Progenitor cell of endocrine pancreas (in vitro differentiated cells): ENCODE measurements at places on chromosomes 5 and 9. TPM values are rescaled to one million over a fixed set of nuclear protein-coding genes. Genes with fewer than 3 reads are reported as not detected.

DNA sequence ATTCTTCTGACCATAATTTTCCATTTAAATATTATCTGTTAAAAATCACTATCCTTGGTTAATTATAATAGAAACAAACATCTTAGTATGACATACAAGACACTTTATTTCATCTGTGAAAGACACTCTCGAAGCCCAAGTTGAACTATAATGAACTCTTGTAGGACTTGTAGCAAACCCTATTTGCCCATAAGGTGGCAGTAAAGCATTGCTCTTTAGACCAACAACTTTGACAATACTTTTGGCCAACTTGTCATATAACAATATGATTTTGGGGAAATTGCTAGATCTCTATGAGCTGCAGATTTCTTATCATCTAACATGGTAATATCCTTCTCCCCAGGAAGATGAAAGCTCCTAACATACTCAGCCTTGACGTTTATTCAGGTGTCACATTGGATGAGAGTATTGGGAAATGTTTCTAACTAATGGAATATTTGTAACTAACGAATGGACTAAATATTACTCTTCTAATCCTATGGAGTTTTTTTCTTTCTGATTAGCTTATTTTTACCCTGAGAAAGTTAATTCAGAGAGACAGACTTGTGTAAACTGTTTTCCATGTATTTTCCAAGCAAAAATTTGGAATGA lies 11.0 kb downstream of the SPINK14 start:
- H3K27ac ChIP-seq, result no peak overlapping the region
- no peak overlapping the region for H3K4me3 ChIP-seq
- no peaks in the 10 kb centered on the region for H3K27me3 ChIP-seq
- H3K4me1 ChIP-seq, result peaks cover 9% of the 10 kb centered on the region

DNA sequence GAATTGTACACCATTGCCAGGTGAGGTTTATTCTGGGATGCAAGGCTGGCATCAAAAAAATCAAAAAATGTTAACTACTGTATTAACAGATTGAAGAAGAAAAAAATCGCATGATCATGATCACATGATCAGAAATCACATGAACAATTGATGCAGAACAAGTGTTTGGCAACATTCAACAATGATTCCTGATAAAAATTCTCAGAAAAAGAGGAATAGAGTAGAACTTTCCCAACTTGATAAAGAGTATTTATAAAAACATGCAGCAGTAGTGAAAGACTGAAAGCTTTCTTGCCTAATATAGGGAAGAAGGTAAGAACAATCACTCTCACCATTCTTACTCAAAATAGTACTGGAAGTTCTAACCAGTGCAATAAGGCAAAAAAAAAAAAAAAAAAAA lies 16.4 kb downstream of the SLCO4C1 start:
- no peaks in the 10 kb centered on the region for H3K36me3 ChIP-seq
- H3K4me1 ChIP-seq, result no peaks in the 10 kb centered on the region
- H3K27ac ChIP-seq, result no peak overlapping the region
- no peak for DNase-seq
- H3K27me3 ChIP-seq, result no peaks in the 10 kb centered on the region

GRCh38 chr9:88291856-88292255 lies 96.4 kb upstream of the SPIN1 start:
- H3K27ac ChIP-seq, result no peak overlapping the region
- H3K4me1 ChIP-seq, result peaks cover 1% of the 10 kb centered on the region
- no peak overlapping the region for H3K4me3 ChIP-seq

DNA sequence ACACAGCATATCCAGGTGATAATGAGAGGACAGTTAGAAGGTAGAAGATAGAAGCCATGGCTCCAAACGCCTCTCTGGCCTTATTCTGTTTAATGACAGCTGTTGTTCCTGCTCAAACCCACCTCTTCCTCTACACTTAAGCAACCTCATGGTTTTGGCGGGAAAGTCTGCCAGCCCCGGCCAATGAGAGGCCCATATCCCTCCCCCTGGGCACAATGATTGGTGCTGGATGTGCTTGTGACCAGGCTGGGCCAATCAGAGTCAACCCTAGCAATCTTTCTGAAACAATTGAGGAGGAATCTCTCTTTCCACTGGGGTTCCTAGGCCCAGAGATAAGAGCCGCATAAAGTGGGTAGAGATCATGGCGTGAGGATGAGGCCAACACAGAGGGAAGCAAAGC lies 4.8 kb upstream of the GFI1B start:
- no peak overlapping the region for H3K4me3 ChIP-seq
- peaks cover 44% of the 10 kb centered on the region for H3K27me3 ChIP-seq

GRCh38 chr9:4501147-4501507 lies 10.9 kb downstream of the SLC1A1 start:
- no peak overlapping the region for H3K4me3 ChIP-seq
- DNase-seq, result no peak
- H3K36me3 ChIP-seq, result no peaks in the 10 kb centered on the region
- H3K4me1 ChIP-seq, result peaks cover 3% of the 10 kb centered on the region
- H3K27me3 ChIP-seq, result peaks cover under 1% of the 10 kb centered on the region

- H3K4me1 ChIP-seq, result peaks cover 10% of the 10 kb centered on the region
- no peaks in the 10 kb centered on the region for H3K36me3 ChIP-seq
- DNase-seq, result no peak
- H3K4me3 ChIP-seq, result no peak overlapping the region
These were observed 46.1 kb downstream of the MRPL36 start for GRCh38 chr5:1753490-1753889.

DNA sequence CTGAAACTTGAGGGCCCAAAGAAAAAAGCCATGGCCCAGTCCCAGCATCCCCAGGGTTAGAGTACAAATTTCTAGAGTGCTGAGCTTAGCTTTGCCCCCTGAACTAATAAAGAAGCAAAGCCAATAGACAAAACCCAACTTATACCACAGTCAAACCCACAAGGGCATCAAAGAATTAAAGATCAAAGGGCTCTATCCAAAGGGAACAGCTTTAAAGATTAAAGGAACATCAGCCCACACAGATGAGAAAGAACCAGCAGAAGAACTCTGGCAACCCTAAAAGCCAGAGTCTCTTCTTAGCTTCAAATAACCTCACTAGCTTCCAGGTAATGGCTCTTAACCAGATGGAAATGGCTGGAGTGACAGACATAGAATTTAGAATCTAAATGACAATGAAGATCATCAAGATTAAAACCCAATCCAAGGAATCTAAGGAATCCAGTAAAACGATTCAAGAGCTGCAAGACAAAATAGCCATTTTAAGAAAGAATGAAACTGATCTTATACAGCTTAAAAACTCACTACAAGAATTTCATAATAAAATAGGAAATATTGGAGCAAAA lies 93.9 kb downstream of the YIPF5 start:
- H3K27me3 ChIP-seq, result no peaks in the 10 kb centered on the region
- H3K36me3 ChIP-seq, result peaks cover 1% of the 10 kb centered on the region
- no peaks in the 10 kb centered on the region for H3K4me1 ChIP-seq
- no peak overlapping the region for H3K4me3 ChIP-seq

- no peaks in the 10 kb centered on the region for H3K27me3 ChIP-seq
- no peak overlapping the region for H3K27ac ChIP-seq
- no peaks in the 10 kb centered on the region for H3K4me1 ChIP-seq
- no peak overlapping the region for H3K4me3 ChIP-seq
These were observed 79.7 kb upstream of the FCN2 start for GRCh38 chr9:134800791-134801339.

DNA sequence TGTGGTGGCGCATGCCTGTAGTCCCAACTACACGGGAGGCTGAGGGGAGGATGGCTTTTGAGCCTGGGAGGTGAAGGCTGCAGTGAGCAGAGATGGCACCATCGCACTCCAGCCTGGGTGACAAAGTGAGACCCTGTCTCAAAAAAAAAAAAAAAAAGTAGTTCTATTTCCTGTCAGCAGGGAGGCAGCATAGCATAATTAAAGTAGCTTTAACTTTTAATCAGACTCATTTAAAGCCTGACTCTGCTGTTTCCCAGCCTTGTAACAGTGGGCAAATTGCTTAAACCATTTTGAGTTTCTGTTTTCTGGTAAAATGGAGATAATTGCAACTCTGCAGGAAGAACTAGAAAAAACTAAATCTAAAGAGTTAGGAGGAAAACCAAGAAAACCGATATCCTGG lies 31.2 kb downstream of the CNOT6 start:
- H3K4me1 ChIP-seq, result peaks cover 18% of the 10 kb centered on the region
- H3K27me3 ChIP-seq, result no peaks in the 10 kb centered on the region
- H3K36me3 ChIP-seq, result peaks cover 20% of the 10 kb centered on the region
- DNase-seq, result no peak
- no peak overlapping the region for H3K4me3 ChIP-seq

DNA sequence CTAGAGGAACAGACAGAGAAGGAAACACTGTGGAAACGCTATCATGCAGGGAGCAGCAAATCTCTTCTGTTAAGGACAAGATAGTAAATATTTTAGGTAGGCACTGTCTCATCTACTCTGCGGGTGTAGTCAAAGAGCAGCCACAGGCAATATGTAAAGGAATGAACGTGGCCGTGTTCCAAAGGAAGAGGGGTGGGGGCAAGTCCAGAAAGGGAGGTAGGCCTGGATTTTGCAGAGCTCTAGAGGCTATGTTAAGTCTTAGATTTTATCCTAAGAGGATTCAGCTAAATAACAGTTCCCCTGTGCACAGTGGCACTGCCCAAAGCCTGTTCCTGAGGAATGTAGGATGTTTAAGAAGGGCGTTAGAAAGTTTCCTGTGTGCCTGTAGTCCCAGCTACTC lies 161.6 kb downstream of the ACTL7B start:
- no peak overlapping the region for H3K27ac ChIP-seq
- H3K4me1 ChIP-seq, result no peaks in the 10 kb centered on the region
- DNase-seq, result no peak
- no peaks in the 10 kb centered on the region for H3K36me3 ChIP-seq
- peaks cover 30% of the 10 kb centered on the region for H3K27me3 ChIP-seq

GRCh38 chr5:10021248-10021647 lies 228.4 kb downstream of the ATPSCKMT start:
- H3K27ac ChIP-seq, result no peak overlapping the region
- no peaks in the 10 kb centered on the region for H3K4me1 ChIP-seq
- DNase-seq, result no peak
- H3K27me3 ChIP-seq, result no peaks in the 10 kb centered on the region
- no peaks in the 10 kb centered on the region for H3K36me3 ChIP-seq

- H3K36me3 ChIP-seq, result peaks cover 22% of the 10 kb centered on the region
- no peak for DNase-seq
- H3K4me1 ChIP-seq, result peaks cover 25% of the 10 kb centered on the region
- H3K27ac ChIP-seq, result peak overlapping the region; percentile 51
- H3K27me3 ChIP-seq, result no peaks in the 10 kb centered on the region
- no peak overlapping the region for H3K4me3 ChIP-seq
These were observed 21.2 kb downstream of the DAPK1 start for GRCh38 chr9:87518702-87519335.

- H3K27ac ChIP-seq, result no peak overlapping the region
- no peaks in the 10 kb centered on the region for H3K27me3 ChIP-seq
These were observed 1713.5 kb upstream of the ACO1 start for GRCh38 chr9:30670805-30671562.

Gene PTGS1
- 0.07 and 0.22 TPM in 2 replicates for total RNA-seq

Gene SLC31A1
- total RNA-seq, result 28.2 and 28.5 TPM in 2 replicates

Gene EMB
- total RNA-seq, result 29.5 and 31.1 TPM in 2 replicates

Gene SLC36A3
- not detected in 2 replicates for total RNA-seq

Gene SLC45A2
- 2.4 and 4.2 TPM in 2 replicates for total RNA-seq

Gene HOMER1
- total RNA-seq, result 22.3 and 29.3 TPM in 2 replicates

Gene ZNF483
- 20.3 and 21.7 TPM in 2 replicates for total RNA-seq
